HCT116 (cell line): ENCODE measurements at places on chromosomes 4 and X.

DNA sequence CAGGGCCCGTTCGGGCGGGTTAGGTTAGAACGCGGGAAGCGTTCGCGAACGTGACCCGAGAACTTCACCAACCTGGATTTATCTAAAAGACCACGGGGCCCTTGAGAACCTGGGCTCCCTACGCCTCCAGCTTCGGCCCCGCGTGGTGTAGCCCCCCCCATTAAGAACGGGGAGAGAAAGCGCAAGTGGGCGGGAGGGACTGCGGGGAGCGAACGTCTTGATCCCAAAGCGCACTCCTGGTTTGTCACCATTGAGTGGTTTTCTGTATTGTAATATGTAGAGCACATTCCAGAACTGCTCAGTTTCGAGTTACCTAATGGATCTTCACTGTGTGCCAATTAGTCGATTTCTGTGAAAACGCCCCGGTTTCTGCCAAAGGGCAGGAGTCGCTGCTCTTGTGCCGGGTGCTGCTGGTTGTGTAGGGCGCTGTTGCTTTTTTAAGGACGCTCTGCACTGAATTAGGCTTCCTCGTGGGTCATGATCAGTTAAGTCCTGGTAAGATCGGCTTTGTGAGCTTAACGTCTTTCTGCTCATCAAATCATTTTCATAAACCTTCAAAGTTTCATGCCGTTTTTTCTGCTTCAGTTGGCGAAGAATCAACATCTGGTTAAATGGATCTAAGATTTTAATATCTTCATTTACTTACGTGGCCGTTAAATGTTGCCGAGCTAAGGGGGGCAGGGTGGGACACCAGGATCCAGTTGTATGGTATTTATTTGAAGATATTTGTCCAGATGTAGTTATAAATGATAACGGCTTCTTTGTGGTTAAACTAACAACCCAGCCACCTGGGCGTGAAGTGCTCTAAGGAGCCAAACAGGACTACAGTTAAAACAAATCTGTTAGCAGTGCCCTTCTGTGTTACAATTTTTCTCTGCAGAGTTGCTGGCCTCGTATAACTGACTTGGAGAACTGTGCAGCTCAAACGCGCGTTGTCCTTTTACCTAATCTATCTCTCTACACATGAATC lies 809 bp downstream of the MND1 start:
- DNase-seq: peak; percentile 21

DNA sequence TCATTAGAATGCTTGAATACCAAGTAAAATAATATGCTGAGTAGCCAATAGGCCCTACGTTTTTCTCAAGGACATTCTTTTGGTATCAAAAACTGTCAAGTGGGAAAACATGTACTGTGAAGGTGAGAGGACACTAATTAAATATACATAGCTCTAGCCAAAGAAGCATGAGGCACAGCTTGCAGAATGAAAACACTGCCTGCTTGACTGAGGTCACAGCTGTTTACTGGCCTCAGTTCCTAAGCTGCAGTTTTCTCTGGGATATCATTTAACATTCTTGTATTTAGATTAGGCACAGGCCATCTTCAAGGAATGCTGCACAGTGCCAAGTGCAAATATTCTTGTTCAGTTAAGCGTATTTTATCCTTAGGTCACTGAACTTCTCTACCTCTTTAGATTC lies 78.6 kb downstream of the NAP1L3 start:
- no peak for DNase-seq

- DNase-seq: no peak
These were observed 463.5 kb upstream of the FAM241A start for GRCh38 chr4:111681751-111682150.

DNA sequence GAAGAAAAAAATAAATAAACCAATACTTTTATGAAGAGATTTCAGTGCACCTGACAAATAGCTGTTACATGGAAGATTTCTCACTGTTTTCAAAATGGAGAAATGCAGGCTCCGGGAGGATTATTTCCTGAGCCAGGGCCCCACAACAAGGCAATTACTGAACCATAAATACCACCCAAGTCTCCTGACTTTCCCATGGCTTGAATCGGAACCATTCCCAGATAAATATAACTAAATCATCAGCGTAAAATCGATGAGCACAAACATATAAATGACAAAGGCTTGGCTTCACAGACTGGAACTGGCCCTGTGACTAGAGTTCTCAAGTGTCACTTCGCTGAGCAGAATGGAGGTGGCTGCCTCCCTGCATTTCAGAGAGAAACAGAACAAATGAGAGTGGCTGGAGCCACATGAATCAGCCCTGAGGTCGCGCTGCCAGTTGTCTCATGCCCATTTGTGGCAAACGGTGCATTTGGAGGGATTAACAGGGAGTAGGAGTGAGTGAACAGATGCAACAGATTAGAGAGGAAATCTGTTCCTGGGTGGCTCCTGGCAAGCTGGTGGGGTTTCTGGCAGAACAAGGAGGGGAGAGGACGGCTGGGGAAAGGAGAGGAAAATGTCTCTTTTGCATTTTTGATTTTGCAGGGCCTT lies 57.3 kb upstream of the STIM2 start:
- no peak for DNase-seq

GRCh38 chr4:133759428-133759827 lies 442.2 kb downstream of the PABPC4L start:
- no peak for DNase-seq

DNA sequence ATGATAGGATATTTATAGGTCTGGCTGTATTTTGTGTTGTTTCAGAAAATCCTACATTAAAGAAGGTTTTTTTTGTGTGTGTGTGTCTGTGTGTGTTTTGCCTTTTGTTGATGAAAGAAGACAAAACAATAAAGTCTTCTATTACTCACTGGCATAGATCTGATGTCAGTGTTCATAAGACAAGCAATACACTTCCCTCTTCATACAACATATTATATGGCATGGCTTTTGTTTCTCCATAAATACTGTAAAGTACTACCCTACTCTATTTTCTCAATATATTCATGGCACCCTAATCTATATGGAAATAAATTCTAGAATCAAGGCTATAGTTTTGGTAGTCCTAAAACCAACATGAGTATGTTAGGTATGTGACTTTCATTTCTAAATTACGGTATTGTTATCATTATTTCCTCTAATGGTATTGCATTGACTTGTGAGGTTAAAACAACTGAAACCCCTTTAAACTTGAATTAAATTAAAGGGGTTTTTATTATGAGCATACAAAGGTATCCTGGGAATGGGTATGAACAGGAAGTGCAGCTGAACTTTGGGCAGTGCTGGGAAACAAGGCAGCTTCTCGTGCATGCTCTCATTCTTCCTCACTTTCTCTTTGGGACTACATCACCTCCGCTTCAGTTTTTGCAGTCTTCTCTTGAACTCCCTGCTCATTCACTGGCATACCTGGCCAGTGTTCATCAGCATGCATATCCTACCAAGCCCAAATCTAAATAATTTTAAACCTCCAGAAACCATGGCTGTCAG lies 70.5 kb upstream of the PRSS48 start:
- DNase-seq: no peak

- no peak for DNase-seq
These were observed 2.7 kb downstream of the CLRN2 start for GRCh38 chr4:17517664-17518063.

DNA sequence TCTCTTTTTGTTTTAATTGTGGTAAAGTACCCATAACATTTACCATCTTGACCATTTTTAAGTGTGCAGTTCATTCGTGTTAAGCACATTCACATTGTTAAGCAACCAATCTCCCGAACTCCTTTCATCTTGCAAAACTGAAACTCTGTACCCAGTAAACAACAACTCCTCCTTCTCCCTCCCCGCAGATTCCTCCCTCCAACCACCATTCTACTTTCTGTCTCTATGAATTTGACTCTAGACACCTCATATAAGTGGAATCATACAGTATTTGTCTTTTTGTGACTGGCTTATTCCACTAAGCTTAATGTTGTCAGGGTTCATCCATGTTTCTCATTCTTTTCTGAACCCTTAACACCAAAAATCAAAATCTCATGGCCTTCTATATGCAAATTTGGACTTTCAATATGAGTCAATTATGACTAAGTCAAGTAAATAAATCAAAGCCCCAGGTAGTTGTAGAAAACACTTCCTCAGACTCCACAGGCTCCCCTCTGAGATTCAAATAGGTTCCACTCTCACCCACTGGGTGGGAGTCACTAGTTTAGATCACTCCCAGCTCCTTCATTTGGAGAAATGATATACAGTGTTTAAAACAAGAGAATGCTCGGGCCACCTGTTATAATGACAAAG lies 9.8 kb upstream of the RTL5 start:
- no peak for DNase-seq

GRCh38 chrX:42934020-42934726 lies 156.2 kb upstream of the PPP1R2C start:
- no peak for DNase-seq

GRCh38 chr4:177008071-177008835 lies 215.5 kb upstream of the VEGFC start:
- no peak for DNase-seq

DNA sequence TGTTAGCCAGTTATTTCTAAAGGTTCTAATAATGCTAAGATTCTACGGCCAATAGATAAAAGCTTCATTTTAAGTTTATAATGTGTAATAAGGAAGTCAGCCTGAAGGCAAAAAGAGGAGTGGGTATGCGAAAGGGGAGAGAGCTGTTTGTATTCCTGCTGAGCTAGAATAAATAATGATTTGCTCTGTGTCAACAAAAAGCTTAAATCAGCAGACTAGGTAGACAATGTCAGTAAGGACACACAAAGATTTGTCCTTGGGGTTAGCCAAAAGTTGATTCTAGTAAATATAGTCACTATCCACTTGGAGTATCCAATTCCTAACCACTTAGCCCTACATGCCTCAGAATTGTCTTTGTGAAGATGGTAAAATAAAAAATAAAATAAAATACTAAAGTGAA lies 90.3 kb upstream of the GRIA3 start:
- DNase-seq: no peak

DNA sequence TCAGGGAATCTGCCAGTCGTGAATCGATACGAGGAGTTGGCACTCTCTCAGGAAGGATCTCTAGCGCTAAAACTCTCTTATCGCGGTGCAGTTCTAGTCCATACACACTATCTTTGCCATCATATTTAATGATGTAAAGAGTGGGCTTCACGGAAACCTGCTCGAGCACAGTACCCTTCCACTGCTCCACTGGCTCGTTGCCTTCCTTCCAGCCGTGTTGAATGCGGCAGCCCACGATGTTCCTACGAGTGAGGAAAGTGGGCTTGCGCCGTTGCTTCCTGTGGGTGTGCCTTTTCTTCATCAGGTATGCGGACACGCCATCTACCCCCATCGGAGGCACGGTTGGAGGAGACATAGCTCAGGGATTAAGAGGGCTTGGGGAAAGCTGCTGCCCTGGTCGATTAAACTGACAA lies 661 bp downstream of the SPIN4 start:
- DNase-seq: no peak

GRCh38 chr4:18847249-18847890 lies 825.8 kb upstream of the LCORL start:
- no peak for DNase-seq

DNA sequence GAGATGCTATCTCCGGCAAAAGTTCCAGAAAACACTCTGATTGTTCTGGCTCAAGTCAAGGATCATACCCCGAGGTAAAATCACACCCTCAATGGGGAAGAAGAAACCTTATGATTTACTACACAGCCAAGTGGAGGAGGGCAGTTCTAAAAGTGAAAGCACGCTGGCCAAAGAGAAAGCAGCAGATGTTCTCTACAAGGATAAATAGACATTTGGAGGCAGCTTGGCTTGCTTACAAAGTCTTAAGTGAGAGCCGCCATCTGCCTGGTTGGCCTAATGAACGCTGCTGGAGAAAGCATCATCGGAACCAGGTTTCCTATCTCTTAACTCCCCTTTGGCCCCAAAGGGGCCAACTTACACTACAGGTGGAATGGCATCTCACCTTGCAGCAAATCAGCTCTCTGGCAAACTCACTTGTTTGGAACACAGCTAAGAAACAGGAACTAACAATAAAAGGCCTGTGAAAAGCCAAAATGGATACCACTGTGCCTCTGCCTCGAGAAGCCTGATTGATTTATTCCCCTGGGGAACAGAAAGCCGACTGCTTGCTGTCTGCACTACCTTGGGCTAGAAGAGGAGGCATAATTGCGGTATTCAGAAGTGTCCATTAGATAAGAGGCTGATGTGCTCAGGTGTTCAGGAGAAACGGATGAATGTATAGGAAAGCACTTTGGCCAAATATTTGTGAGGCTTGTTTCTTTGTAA lies 22.8 kb downstream of the FRAS1 start:
- DNase-seq: no peak

GRCh38 chrX:86148024-86148511 lies at the start of gene DACH2:
TSS of gene DACH2 (plus strand) at chrX:86148451.
- no peak for DNase-seq

GRCh38 chrX:7574325-7574724 lies 268.6 kb upstream of the VCX start:
- no peak for DNase-seq

- DNase-seq: no peak
These were observed 93.9 kb downstream of the SH3KBP1 start for GRCh38 chrX:19793471-19793870.

GRCh38 chr4:150072906-150073714 lies 5.1 kb upstream of the DCLK2 start:
- DNase-seq: no peak

DNA sequence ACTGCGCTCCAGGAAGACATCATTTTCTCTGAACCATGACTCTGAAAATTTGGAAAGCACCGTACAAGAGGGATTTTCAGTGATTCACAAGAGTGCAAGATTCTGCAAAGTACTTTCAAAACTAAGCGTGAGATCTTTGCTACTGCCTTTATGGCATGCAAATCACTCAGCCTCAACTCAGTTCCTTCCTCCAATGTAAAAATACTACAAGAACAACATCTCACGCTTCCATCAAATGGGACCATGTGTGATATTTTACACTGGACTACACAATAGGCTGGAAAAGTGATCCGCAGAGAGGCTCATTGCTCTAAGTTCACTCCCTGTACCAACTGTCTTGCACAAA lies 674 bp upstream of the IL15 start:
- DNase-seq: no peak
